ENCODE measurements at places on chromosomes 13 and 19.

DNA sequence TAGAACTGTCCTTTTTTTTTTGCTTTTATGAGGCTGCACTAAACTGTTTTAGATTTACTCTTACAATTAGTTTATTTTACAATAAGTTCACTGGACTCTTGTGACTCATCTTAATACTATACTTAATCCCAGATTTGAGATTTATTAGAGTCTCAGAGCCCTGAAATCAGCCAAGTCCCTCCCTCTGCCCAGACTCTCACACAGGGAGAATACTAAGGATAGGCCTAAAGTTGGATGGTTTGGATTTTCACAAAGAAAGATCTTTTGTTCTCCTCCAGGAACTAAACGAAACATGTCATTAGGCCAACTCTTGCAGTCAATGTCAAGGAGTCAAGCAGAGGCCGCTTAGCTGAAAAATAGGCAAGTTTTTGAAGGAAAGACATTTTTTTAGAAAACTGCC is 42.7 kb upstream of the MIR17HG start:
- DNase-seq, result no peak

- no peak for DNase-seq
Observed at GRCh38 chr13:31276421-31276820, 76.6 kb downstream of the B3GLCT start.

- DNase-seq, result no peak
Observed at GRCh38 chr13:47087841-47088240, 191.0 kb upstream of the HTR2A start.

GRCh38 chr19:15138427-15138826 is 31.2 kb downstream of the SYDE1 start:
- no peak for DNase-seq

DNA sequence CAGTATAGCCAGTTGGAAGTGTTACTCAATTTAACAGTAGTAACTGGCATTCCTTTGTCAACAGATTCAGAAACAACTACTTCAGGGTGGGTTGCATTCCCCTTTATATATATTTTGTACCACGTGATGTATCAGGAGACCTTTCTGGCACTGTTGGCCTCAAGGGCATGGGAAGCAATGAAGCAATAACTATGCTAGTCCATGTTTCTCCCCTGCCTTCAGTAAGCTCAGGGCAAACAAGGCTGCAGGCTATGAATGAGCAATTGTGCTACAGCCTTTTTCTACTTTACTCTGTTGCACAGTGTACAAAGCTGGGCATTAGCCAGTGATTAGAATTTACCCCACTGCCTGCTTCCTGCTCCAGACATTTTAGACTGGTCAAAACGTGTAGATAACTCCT is 348.8 kb downstream of the GPC5 start:
- DNase-seq, result no peak

GRCh38 chr13:51673165-51673564 is 88.9 kb downstream of the WDFY2 start:
- DNase-seq, result no peak

GRCh38 chr19:39539165-39539517 is 820 bp downstream of the EID2 start:
- DNase-seq, result no peak

GRCh38 chr13:30848332-30849027 is 57.6 kb upstream of the MEDAG start:
- DNase-seq, result no peak

DNA sequence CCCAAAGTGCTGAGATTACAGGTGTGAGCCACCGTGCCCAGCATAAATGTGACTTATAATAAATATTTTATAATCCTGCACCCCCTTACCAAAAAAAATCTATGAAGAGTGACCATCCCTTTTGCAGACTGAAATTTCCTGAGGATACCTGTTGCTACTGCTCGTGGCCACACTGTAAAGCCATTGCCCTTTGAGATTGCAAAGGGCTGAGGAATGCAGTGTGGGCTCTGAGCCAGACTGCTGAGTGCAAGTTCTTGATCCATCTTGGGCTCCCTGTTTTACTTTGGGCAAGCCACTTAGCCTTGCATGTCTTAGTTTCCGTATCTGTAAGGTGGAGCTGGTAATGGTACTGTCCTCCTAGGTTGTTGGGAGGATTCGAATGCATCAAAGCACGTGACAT is 23.4 kb downstream of the SIPA1L3 start:
- DNase-seq, result no peak

DNA sequence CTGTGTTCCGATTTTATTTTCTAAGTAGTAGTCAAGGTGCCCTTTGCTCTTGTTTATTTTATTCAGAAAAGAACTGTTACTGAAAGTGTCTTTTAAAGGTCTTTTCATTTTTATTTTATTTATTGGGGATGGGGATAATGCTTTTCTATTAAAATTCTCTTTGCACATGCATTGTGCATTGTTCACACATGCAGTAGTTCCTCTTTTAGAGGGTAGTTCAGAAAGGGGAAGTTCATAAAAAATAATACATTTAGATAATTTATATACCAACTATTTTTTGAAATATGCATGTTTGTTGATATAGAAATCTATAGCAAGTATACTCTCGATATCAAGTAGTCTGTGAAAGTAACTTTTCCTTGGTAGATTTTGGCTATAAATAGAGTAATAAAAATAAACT is 3.5 kb downstream of the GPC5 start:
- no peak for DNase-seq

DNA sequence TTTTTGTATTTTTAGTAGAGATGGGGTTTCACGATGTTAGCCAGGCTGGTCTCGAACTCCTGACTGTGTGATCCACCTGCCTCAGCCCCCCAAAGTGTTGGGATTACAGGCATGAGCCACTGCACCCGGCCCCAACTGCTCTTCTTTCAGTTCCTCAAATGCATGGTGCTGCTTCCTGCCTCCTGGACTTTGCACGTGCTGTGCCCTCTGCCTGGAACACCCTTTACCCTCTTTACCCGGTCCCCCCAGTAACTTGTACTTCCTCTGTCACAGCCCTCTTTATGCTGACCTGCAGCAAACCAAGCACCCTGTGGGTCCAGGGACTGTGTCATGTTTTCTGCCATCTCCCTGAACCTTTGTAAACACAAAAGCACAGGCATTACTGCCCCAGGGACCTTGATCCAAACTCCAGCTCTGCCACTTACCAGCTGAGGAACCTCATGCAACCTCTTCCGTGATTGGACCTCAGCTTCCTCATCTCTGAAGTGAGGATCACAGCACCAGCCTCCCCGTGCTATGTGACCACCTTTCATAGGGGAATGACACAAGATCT is 3.8 kb downstream of the BLVRB start:
- no peak for DNase-seq

- DNase-seq, result no peak
Observed at GRCh38 chr13:102461302-102461701, 59.5 kb upstream of the FGF14 start.

DNA sequence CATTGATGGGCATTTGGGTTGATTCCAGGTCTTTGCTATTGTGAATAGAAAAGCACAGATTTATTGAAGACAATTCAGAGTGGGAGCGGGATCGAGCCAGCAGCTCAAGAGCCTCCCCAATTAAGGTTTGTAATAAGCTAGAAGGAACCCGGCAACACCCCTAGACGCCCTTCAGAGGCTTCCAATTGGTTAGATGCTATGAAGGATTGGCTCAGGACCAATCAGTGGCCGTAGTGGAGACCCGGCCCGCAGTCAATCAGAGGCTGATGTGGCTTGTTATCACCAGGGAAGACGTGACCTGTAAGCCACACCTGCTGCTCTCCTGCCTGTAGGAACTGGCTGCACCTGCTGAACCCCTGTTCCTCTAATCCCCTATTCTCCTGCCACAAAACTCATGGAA is 14.6 kb downstream of the SIGLEC11 start:
- no peak for DNase-seq
